ENCODE measurements at places on chromosomes 7 and 10. TPM values are rescaled to one million over a fixed set of nuclear protein-coding genes. Genes with fewer than 3 reads are reported as not detected.

The HOXA13 gene
- total RNA-seq: not detected

The ZNF862 gene
- total RNA-seq: 13.6 TPM

The TNS3 gene
- total RNA-seq: 46.1 TPM

The LRRC18 gene
- not detected for total RNA-seq

The DUS4L gene
- total RNA-seq: 5.4 TPM

The ABCB4 gene
- 0.95 TPM for total RNA-seq

The MSS51 gene
- total RNA-seq: 2.1 TPM

The SCIN gene
- total RNA-seq: 1.3 TPM

The CYP2E1 gene
- total RNA-seq: 1.9 TPM

The SPDYE11 gene
- not detected for total RNA-seq

The FAM25A gene
- not detected for total RNA-seq

The CYP2C18 gene
- not detected for total RNA-seq

The RADIL gene
- 3.2 TPM for total RNA-seq

The PLA2G12B gene
- not detected for total RNA-seq

The OPALIN gene
- total RNA-seq: not detected

The CLDN3 gene
- total RNA-seq: 3.3 TPM

The NKX2-3 gene
- not detected for total RNA-seq

The PKD2L1 gene
- total RNA-seq: 2.2 TPM
